ENCODE measurements at places on chromosomes 6 and 20.

GRCh38 chr6:46437671-46438221 is 53.5 kb downstream of the RCAN2 start:
- no peak for DNase-seq

DNA sequence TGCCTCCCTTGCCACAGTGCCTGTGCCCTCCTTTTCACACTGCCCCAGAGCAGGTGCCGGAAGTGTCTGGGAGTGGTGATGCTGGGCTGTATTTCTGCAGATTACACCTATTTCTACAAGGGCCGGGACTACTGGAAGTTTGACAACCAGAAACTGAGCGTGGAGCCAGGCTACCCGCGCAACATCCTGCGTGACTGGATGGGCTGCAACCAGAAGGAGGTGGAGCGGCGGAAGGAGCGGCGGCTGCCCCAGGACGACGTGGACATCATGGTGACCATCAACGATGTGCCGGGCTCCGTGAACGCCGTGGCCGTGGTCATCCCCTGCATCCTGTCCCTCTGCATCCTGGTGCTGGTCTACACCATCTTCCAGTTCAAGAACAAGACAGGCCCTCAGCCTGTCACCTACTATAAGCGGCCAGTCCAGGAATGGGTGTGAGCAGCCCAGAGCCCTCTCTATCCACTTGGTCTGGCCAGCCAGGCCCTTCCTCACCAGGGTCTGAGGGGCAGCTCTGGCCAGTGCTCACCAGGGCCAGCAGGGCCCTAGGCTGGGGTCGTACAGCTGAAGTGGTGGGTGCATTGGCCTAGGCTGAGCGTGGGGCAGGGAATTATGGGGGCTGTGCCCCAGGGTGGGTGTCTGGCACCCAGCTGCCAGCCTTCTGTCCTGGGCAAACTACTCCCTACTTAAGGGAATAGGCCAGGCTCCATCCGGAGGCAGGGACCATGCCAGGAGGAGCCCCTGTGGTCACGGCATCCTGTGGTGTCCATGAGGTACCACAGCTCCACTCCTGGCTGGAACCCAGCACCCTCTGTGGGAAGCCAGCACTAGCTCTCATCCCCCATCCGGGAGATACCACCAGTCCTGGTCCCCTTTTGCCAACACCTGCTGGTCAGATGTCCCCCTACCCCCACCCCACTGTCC is 3.5 kb downstream of the MMP24OS start:
- DNase-seq, result no peak

DNA sequence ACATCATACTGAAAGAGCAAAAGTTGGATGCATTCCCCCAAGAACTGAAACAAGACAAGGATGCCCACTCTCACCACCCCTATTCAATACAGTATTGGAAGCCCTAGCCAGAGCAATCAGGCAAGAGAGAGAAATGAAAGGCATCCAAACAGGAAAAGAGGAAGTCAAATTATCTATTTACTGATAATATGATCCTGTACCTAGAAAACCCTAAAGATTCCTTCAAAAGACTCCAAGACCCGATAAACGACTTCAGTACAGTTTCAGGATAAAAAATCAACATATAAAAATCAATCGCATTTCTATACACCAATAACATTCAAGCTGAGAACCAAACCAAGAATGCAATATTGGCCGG is 14.5 kb downstream of the CDK19 start:
- no peak for DNase-seq

DNA sequence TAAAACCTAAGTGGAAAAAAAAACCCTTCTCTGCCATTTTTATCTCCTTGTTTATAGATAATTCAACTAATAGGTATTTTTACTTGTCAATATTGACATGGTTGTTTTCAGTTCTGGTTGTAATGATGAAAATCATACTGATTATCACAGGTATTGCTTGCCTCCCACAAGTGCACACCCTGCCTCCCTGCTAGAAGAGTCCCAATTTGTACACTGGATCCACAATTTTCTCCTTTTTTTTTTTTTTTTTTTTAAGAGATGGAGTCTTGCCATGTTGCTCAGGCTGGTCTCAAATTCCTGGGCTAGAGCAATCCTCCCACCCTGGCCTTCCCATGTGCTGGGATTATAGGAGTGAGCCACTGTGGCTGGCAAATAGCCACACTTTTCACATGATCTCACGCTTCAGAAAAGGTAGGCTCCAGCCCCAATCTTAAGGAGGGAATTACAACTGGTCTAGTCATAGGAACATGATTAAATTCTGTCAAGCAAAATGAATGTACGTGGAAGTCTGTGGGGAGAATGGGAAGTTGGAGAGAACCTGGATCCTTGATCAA is 12.3 kb downstream of the DYNLT2 start:
- no peak for DNase-seq

- no peak for DNase-seq
Observed at GRCh38 chr6:99745651-99746050, 139.0 kb downstream of the PRDM13 start.

GRCh38 chr20:38209736-38210405 is 44.8 kb upstream of the TGM2 start:
- DNase-seq, result no peak

GRCh38 chr6:9361749-9362148 is 926.4 kb upstream of the SLC35B3 start:
- no peak for DNase-seq

DNA sequence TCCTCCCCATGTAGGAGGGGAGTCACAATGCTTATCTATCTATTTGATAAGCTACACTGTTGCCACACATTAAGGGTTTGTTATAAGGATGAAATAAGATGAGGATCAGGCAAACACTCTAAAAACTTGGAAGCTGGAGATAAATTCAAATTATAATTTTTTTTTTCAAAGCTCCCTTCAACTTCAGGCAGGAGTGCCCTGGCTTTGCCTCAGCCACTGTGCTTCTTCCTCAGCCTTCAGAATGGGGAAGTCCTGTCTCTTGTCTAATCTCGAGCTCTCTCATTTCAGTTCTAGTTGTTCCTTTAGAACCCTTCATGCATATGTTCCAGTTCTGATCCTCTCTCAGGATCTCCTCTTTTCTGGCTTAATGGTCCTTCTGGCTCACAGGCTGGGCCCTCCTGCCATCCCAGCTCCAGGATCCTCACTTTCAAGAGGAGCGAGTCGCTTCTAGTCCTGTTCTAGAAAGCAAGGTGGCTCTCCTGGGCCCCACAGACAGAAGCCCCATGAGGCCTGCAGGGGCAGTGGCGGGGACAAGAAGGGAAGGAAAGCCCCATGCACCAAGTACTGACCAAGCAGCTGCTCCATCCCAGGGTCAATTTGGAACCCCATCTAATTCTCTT is 164.3 kb downstream of the VEGFA start:
- no peak for DNase-seq

DNA sequence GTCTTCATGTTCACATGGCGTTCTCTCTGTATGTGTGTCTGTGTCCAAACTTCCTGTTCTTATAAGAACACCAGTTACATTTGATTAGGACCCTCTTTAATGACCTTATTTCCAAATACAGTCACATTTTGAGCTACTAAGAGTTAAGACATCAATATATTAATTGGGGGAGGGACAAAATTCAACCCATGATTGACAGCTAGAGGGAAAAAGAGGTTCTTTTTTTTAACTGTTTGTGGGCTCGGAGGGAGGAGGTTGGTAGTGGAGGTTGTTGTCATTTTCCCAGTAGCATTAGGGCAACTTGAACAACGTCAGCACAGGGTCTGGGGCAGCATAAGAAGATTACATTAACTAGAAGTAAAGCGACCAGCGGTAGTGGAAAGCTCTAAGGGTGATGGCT is 2.3 kb upstream of the GMDS start:
- DNase-seq, result no peak

GRCh38 chr6:110486756-110487155 is 10.3 kb upstream of the SLC22A16 start:
- no peak for DNase-seq

DNA sequence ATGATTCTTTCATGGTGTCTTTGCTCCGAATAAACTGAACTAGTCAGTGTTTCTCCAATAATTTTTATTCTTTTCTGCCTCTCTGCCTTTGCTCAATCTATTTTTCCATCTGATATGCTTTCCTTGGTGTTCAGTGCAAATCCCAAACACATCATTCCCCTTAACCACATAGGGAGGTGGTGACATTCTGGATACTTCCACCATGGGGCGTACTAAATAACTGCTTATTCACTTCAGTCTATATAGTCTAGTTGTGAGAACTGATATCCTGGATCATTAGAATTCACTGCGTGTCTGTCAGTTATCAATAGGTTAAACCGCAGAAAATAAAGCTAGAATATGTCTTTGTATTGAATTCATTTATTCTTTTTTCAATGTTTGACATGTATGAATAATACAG is 83.1 kb downstream of the KCNQ5 start:
- DNase-seq, result no peak

GRCh38 chr20:38057351-38057972 is 23.9 kb downstream of the RPRD1B start:
- peak; percentile 73 for DNase-seq

DNA sequence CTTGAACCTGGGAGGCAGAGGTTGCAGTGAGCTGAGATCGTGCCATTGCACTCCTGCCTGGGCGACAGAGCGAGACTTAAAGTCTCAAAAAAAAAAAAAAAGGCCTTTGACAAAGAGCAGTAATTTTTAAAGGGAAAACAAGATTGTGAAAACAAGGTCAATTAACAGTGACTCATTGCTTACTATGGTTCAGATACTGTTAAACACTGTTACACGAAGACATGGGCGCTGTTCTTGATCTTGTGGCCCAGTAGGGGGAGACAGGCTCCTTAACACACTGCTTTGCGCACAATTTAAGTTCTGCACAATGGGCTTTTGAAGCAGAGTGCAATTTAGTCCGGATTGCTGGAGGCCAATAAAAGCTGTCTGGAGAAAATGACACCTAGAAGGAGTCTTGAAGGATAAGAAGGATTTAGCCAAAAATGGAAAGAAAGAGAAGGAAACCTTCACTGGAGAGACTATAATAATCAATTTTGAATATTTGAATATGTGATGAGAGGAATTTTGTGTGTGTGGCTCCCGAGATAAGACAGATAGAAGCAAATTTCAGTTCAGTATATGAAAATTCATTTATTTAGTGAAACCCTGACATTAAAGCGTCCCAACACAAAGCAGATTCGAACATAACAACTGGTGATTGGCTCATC is 6.0 kb upstream of the LATS1 start:
- no peak for DNase-seq

- no peak for DNase-seq
Observed at GRCh38 chr6:131244942-131245341, 109.7 kb downstream of the AKAP7 start.

- no peak for DNase-seq
Observed at GRCh38 chr20:57656252-57656820, 36.1 kb upstream of the ZBP1 start.

- no peak for DNase-seq
Observed at GRCh38 chr20:18567739-18568091, 483 bp downstream of the SMIM26 start.

- DNase-seq, result no peak
Observed at GRCh38 chr6:137911675-137912191, 44.7 kb downstream of the TNFAIP3 start.

GRCh38 chr6:4664117-4664626 is 112.0 kb upstream of the CDYL start:
- no peak for DNase-seq

DNA sequence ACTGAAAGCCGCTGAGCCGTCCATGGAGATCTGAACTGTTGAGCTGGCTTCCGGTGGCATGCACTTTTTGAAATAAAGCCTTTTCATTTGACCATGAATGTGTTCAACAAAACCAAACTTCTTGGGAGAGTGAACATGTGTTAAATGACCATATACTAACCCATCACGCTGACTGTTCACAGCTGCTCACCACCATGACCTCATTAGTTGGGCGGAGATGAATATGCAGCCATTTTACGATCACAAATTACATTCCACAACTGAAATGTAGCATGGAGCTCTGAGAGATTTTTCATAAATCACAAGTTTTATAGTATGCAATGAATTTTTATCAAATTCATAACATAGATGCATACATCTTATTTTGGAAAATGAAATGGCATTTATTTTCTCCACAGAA is 4.2 kb downstream of the RAMACL start:
- no peak for DNase-seq

- DNase-seq, result no peak
Observed at GRCh38 chr6:123655521-123656306, 19.0 kb upstream of the TRDN start.

GRCh38 chr6:87935196-87935595 is 112.4 kb upstream of the SPACA1 start:
- no peak for DNase-seq

DNA sequence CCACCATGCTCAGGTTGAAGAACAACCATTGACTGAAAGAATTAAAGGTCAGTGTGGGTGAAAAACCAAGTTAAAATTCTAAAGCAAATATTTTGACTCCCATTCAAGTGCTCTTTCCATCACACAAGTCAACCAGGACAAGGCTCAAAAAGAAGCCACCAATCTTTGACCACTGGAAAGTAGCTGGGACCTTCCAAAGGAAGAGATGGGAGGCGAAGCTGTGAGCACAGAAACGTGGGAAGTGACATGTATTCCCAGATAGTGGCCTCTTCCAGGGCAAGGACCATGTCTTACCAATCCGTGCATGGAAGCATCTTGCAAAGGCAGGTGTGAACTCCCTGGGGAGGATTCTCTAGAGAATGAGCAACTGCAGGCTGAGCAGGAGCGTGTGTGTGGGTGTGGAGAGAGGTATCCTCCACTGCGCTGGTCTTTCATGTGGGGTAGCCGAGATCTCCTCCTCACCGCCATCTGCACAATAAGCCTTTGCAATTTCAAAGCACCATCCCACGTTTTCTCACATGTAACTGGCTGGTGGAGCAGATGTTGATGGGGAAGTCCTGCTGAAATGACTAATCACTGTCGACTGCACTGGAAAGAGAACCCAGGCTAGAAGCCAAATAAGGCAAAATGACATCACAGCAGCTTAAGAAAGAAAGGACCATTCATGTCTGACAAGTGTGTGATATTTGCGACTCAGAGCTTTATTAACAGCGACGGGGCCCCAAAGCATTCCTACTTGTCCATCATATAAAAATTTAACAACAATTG is 189.4 kb upstream of the RREB1 start:
- DNase-seq, result no peak

- DNase-seq, result no peak
Observed at GRCh38 chr6:104306211-104306610, 553.5 kb downstream of the HACE1 start.

- DNase-seq, result no peak
Observed at GRCh38 chr6:35402136-35402855, 49.8 kb upstream of the FANCE start.

DNA sequence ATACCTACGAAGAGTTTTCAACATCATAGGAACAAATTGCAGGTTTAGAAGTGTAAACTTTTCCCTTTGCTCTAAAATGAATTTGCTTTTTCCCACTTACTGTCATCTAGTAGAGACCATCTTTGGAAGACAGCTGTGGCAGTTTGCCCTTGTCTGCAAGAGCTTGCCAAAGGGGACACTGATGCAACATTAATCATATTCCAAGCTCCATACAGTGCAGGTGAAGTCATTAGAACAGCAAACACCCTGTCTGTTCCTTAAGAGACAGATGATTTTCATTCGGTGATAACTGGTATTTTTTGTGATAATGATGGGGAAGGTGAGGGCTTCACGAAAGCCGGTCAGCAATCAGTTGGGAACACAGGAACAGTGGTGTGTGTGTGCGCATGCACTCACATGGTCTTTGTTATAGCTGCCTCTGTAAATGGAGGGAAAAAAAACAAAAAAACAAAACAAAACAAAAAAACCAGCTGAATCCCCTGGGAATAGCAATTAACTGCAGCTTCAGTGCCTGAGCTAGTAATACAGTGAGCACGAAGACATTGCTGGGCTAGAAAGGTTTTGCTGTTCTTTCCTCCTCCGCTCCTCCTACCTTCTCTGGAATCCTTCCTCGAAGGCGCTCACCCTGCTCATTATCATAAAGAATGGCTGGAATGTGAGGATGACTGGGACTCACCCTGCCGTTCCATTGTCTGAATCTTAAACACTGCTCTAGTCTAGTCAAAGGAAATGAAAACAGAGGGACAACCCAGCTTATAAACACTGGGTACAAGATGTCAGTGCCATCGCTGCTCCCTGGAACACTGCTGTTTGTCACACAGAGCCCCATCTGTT is 35.2 kb upstream of the KIF13A start:
- no peak for DNase-seq

All from Panc1 (cell line).